ENCODE measurements at places on chromosomes 16 and 17.

DNA sequence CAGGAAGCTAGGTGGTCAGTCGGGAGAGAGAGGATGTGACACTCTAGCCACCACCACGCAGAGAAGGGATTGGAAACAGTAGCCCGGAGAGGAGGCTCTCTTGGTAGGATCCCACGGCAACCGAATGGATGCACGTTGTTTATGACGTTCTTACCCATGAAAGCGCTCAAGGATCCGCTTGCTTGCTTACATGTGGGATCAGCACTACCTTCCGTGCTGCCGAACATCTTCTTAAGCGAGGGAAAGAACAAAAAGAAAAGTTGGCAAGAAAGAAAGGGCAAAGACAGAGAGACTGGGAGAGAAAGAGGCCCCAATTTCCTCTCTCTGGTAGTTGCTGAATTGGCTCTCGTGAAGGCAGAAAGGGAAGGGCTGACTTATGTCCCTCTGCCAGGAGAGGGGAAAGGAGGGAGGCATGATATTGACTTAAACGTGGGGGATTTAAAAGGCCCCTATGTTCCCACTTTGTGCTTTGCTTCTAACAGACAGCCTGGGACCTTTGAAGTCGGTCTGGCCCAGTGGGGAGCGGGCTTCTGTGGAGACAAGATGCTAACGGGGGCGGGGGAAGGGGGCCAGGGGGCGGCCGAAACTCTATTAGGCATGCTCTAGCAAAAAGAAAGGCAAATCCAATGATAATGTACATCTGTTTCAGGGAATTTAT lies 35.4 kb downstream of the SNX20 start:
- no peak for DNase-seq

GRCh38 chr16:28112908-28113307 lies 49.4 kb upstream of the GSG1L start:
- DNase-seq = no peak

GRCh38 chr17:34167354-34167753 lies 87.7 kb upstream of the CCL2 start:
- DNase-seq = no peak

- DNase-seq = no peak
These were observed 9.3 kb upstream of the ZNF624 start for GRCh38 chr17:16662936-16663335.

DNA sequence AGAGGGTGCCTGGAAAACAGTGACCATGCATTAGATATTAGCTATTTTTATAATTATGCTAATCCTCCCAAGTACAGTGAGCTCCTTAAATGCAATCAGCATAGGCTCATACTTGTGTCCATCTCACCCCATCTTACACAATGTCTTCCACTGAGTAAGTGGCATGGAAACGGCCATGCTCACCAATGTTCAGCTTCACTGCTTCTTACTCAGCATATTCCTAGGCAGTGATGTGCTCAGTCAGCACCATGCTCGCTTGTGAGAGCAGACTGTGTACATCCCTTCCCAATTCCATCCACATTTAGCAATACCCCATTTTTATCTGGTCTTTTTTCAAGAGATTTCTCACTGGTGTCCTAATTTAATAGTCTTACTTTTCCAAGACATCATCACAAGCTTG lies 454.8 kb upstream of the SOX9 start:
- DNase-seq = no peak

GRCh38 chr17:66349521-66350254 lies 47.3 kb downstream of the PRKCA start:
- DNase-seq = no peak

- no peak for DNase-seq
These were observed 456.2 kb upstream of the CDH5 start for GRCh38 chr16:65910291-65910690.

DNA sequence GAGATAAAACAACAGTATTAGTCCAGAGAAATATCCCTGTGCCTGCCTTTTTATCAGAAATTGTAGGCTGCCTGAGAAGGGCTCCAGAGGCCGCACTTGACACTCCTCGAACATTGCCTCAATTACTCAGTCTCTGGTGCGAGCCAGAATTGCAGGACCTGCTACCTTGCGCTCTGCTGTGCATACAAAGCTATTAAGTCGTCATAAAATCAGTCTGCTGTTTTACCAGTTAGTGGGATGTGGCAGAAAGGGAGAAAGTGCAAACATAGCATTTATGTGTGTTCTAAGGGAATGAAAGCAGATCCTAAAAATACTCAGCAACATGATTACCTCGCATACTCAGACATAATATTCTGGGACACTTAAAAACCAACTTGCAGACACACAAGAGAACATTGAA lies 70.6 kb downstream of the TMC6 start:
- DNase-seq = no peak
